Fibroblast of skin of right quadriceps (primary cell): ENCODE measurements at places on chromosomes 12 and 14.
A peak's percentile ranks its signal among the peaks of the same experiment; 100 is the strongest.

DNA sequence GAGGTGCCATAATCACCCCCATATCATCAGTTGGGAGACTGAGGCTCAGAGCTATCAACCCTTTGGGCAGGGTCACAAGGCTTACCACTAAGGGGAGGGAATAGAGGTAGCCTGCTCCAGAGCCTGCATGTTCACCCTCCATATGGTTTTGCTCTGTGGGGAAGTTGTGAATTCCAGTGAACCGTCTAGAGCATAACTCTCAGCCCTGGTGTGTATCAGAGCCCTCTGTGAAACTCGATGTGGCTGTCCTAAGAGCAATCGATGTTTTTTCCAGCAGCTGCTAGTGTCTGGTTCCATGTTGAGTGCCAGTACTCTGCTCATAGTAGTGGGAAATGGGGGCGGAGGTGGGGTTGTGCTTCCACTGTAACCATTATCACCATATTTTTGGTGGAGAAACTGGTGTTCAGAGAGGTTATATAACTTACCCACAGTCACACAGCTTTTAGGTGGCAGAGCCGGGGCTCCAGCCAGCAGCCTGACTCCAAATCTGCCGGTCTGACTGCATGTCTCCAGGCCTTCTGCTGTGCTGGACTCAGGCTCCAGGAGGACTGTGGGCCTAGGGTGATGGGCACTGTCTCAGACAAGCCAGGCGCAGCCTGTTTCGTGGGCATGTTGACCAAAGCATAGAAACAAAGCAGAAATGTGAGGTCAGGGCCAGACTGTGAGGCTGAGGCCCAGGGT lies 104.2 kb downstream of the ADCK1 start:
- peak; percentile 58 for DNase-seq

DNA sequence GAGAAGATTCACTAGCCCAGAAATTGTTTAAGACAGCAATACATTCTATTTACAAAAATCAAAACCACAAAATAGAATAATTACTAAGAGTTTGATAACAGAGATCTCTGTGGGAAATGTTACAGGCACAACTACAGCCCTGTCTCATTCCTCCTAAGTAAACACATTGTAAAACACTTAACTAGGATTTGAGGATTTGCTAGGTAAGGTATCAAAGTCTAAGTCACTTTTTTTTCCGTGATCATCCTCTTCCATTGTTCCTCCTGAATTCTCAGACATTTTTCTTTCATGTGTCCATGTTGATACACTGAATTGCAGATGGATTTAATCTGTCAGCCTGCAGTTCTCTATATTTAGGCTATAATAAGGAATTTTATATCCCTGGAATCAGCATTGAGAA lies 127.5 kb downstream of the ACSS3 start:
- DNase-seq = no peak

DNA sequence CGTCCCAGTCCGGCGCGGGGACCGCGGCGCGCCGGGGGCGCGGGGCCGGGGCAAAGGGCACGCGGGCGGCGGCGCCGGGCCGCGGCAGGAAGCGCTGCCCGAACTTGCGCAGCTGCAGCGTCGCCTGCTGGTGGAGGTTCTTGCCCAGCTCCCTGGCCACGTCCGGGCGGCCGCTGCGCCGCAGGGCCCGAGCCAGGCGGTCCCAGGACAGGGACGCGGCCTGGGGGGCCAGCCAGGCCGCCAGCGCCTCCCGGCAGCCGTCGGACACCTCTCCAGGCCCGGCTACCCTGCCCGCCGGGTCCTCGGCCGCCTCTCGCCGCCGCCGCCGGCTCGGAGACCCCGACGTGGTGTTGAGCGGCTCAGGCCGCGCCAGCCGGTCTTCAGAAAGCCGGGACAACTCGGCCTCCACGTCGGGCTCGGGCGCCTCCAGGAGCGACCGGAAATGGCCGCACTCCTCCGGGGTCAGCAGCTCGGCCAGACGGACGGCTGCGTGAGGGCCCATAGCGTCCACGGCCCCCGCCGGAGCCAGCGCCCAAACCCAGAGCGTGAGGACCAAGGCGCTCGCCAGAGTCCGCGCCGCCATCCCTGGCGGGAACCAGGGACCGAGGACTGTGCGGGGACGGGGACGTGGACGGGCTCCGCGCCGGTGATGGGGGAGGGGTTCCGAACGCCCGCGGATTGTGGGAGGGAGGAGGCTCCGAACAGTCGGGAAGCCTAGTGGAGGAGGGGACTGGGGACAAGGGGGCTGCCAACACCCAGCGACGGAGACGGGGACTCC lies 34.0 kb downstream of the FIGNL2 start:
- peak; percentile 66 for DNase-seq

- DNase-seq = peak; percentile 42
Measured at GRCh38 chr12:11695321-11695720, 45.8 kb downstream of the ETV6 start.

GRCh38 chr14:26730929-26731618 lies 133.2 kb upstream of the NOVA1 start:
- peak; percentile 10 for DNase-seq

GRCh38 chr12:991350-992333 lies 619 bp downstream of the ERC1 start:
- DNase-seq = no peak

GRCh38 chr14:100504372-100505078 lies 82.7 kb downstream of the BEGAIN start:
- peak; percentile 21 for DNase-seq

- no peak for DNase-seq
Measured at GRCh38 chr14:20328705-20329104, 4.4 kb downstream of the CCNB1IP1 start.

- no peak for DNase-seq
Measured at GRCh38 chr14:32203928-32204357, 874 bp upstream of the RNU6-8 start.
